ENCODE measurements at places on chromosomes 3 and 15.

DNA sequence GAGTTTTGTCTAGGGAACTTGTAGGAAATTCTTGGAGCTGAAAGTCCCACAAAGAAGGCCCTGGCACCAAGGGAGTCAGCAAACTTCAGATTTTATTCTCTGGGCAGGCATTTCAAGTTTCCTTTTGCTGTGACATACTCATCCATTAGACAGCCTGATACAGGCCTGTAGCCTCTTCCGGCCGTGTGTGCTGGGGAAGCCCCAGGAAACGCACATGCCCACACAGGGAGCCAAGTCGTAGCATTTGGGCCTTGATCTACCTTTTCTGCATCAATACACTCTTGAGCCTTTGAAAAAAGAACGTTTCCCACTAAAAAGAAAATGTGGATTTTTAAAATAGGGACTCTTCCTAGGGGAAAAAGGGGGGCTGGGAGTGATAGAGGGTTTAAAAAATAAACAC lies 15.0 kb downstream of the TIGIT start:
- no peak for DNase-seq

- DNase-seq, result no peak
Observed at GRCh38 chr3:165211721-165212120, 15.5 kb upstream of the SLITRK3 start.

DNA sequence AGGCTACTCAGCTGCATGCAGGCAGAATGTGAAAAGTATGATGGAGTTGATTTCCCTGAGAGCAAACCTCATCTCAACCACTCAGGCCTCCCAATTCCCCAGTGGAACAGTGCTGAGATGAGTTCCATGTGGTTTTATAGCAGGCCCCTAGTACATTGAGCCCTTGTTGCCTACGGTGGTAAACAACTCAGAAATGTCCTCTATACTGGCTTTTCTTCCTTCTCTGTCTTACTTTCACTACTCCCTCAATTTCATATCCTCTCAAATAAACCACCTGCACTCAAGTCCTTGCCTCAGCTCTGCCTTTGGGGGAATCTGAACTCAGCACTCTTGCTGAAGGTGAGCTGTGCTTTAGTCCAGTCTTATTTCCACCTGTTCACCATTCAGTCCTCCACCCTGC lies 399.9 kb downstream of the PDCD6IP start:
- DNase-seq, result no peak

DNA sequence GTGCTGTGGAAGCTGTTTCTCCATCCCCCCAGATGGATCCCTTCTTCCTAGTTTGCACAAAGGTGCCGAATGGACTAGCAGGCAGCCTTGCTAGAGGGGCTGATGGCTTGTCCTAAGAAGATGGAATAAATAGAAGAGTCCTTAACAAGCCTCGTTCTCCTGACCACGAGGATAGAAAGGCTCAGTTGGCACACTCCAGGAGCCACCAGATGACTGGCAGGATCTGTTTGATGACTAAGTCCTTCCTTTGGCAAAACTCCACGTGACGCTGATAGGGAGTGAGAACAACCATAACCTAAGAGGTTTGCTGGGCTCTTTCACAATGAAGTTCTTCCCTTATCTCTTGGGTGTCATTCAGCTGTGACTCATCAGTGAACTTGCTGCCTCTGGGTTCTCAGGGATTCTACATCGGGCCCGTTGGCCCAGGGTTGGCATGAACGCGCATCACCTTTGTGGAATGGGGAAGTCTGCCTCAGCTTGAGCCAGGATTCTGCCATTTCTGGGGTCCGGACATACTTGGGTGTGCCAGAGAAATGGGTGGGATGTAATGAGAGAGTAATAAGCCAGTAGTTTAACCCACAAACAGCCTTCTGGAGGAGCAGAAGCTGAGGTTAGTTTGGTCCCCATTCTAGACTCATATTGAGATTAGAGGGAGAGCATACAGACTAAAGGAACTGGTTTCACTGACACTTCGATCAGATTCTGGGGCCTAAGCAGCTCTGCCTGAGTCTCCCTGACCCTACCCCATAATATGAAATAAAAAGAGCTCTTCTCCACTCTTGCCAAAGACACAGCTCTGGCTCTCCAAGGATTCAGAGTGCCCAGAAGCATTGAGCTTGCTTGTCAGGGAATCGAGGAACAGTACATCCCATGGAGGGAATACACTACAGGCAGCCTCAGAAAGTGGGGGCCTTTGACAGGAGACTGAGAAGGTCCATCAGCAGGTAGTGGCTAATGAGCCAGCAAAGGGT lies 2.0 kb upstream of the MELTF start:
- DNase-seq, result no peak

- no peak for DNase-seq
Observed at GRCh38 chr3:53238886-53239285, 16.9 kb downstream of the TKT start.

- DNase-seq, result no peak
Observed at GRCh38 chr3:123632161-123632655, 47.4 kb upstream of the HACD2 start.

- no peak for DNase-seq
Observed at GRCh38 chr3:172084871-172085556, 45.6 kb downstream of the FNDC3B start.

- DNase-seq, result no peak
Observed at GRCh38 chr3:128349963-128350599, 116.6 kb downstream of the DNAJB8 start.

GRCh38 chr3:67635806-67636205 lies 18.6 kb downstream of the SUCLG2 start:
- no peak for DNase-seq

GRCh38 chr3:136818769-136819391 lies at the start of gene SLC35G2:
Gene SLC35G2 (plus strand): TSS chr3:136819126. CDS start chr3:136854461, 35,335 bp downstream.
- DNase-seq, result no peak

DNA sequence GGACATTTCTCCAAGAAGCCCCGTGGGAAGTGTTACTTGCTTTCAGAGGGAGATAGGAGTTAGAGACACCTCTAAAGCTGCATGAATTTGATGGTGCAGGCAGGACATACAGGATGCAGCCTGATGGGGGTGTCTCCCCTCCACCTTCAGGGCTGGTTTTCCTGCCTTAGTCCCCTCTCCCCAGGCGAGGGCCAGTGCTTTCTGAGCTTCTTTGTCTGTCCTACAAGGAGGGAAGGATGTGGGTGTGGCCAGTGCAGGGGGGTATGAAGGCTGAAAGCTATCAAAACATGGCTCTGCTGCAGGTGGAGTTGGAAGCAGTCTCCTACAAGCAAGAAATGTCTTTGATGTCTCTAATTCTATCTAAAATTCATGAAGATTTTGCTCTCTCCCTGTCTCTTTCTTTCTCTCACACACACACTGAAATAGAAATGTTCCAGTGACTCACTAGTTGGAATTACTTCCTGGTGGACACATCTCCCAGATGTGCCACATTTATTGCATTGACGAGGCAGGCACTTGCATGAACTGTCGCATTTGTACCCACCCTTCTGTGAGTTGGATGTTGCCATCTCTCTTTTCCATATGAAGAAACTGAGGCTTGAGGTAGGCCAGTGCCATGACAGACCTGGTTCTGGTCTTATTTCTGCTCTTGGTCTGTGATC lies 13.9 kb upstream of the PODXL2 start:
- no peak for DNase-seq

DNA sequence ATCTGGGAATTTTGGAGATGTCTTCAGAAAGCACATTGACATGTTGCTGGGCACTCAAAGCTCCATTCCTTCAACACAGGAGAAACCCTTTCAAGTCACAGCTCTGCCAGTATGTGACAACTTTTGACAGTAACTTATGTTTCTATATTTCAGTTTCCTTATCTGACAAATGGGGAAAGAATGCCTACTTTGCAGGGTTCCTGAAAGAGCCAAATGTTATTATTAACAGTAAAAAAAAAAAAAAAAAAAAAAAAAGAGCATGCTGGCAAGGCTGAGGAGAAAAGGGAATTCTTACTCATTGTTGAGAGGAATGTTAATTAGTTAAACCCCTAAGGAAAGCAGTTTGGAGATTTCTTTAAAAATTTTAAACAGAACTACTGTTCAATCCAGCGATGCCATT lies 272.5 kb upstream of the TGFBR2 start:
- no peak for DNase-seq

All from activated CD8-positive, alpha-beta memory T cell treated with anti-CD3 and anti-CD28 coated beads for 1 hour (primary cell).